ENCODE measurements at places on chromosomes 11 and 22.

GRCh38 chr11:79683930-79684329 lies 243.1 kb upstream of the TENM4 start:
- no peak for DNase-seq

DNA sequence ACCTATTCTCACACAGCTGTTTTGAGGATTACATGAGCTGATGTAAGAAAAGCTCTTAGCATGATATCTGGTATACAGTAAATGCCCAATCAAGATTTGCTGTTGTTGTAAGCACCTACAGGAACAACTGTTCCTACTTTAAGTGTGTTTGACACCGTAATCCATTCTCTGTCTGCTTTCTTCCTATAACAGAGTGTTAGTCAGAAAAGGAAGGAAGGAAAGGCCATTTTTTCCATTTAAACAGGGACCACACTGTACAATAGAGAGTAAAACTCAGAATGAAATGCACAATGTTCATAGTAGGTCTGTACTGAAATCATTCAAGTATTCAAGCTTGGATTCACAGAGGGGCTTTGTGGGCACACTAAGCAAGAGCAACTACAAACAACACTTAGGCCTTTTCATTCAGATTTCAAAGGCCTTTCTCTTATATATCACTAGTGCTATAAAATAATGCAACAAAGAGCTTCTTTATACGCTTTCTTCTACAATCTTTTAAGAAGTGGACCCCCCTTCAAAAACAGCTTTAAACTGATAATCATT lies 21.5 kb downstream of the MTCH2 start:
- DNase-seq = no peak

DNA sequence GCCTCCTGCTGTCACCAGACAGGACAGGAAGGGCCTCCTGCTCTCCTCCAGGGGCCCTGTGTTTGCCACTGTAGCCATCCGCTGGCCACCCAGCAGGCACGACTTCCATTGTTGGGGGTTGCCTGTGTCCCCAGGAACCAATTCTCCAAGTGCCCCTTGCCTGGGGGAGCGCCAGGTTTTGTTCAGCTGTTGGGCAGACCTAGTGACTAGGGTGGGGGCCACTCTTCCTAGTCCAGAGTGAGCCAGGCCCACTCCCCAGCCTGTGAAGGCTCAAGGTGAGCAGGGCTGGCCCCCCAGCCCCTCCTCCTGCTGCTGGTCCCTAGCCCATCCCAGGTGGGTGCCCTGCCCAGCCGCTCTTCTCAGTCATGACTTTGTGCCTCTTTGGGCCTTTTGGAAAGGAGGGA lies 30.9 kb downstream of the OSBPL5 start:
- no peak for DNase-seq

DNA sequence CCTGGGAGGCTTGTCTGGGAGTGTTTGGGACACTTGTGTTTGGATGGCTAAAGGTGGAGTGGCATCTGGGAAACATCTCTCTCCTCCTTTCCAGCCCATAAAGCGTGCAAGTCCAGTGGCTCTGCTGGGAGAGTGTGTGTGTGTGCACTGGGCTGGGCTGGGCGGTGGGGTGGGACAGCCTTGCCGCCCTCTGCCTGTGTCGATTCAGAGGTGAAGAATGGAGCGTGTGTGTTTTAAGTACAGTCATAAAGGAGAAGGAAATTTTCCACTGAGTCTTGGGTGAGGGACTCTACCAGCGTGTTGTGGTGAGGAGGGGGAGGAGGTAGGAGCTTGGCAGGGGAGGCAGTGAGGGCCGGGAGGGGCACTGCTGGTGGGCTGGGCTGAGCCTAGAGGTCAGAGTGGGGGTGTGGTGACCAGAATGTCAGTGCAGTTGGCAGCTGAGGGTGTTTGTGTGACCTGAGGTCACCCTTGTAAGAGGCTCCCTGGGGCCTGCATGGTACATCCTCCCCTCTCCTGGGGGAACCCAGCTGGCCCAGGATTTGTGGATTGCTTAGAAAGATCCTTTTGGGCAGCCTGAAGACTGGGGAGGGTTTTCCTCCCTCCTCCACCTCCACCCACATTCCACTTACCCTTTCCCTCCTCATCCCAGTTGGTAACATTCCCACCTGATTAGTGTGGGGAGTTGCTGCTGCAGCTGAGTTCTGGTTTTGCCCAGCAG lies 1.7 kb downstream of the TIMP3 start:
- DNase-seq = peak; percentile 63

- DNase-seq = peak; percentile 49
These were observed 17.1 kb downstream of the PATZ1 start for GRCh38 chr22:31329029-31329428.

DNA sequence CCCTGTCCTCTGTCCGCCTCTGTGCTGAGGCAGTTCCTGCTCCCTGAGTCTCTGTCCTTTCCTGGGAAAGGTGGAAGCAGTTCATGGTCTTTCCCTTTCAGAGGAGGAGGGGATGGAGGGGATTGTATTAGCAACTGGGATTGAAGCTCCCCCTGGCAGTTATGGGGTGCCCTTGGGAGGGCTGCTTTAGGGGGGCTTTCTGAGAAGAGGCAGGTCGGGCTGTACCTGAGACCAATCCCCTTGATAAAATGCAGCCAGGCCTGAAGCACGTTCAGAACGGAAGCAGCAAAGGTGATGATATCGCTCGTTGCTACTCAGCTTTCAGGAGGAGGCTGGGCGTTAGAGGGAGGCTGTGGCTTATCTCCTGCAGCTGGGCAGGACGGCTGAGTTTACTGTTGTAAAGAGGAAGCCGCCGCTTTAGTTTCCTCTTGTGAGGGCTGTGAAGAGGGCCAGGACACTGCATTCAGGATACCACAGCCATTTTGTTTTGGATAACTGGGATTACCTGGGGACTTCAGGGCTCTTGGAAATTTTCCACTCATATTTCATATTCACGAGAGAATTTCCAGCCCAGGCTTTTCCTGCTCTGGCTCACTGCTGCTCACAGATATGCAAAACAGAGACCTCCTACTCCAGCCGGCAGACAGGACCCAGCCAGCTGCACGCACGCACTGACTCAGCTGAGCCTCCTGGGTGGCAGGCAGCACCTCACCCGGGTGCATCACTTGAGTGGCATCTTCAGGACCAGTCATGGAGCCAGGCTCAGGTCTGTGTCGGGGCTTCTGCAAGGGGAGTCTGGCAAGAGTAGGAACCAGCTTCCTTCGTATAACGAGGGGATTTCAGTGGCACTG lies 798 bp downstream of the AMPD3 start:
- peak; percentile 74 for DNase-seq

DNA sequence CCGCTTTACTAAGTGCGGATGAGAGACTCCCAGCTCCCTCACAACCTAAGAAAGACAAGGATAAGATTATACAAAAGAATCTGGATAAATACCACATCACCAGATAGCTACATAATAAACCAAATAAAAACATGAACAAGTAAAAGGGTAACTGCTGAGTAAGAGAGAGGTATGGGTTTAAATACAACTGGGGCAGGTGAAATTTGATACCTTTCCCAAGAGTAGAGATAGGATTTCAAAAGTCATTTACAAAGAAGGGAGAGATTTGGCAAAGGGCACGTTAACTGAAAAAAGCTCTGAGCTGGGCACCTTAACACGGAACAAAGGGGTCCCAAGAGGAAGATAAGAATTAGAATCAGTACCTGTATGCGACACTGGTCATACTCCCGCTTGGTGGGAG lies 1.7 kb downstream of the UBXN1 start:
- DNase-seq = no peak

DNA sequence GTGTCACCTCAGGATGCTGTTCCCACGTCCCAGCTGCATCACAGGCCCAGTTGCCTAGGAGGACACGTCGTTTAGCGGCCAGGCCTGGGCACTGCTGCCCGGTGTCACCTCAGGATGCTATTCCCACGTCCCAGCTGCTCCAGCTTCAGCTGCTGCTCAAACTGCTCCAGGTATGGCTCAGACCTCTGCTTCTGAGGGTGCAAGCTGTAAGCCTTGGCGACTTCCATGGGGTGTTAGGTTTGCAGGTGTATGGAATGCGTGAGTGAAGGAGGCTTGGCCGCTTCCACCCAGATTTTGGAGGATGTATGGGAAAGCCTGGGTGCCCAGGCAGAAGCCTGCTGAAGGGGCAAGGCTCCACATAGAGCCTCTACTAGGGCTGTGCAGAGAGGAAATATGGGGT lies 205.3 kb upstream of the B3GAT1 start:
- no peak for DNase-seq

GRCh38 chr11:96234866-96235441 lies 108.0 kb downstream of the MAML2 start:
- DNase-seq = no peak

DNA sequence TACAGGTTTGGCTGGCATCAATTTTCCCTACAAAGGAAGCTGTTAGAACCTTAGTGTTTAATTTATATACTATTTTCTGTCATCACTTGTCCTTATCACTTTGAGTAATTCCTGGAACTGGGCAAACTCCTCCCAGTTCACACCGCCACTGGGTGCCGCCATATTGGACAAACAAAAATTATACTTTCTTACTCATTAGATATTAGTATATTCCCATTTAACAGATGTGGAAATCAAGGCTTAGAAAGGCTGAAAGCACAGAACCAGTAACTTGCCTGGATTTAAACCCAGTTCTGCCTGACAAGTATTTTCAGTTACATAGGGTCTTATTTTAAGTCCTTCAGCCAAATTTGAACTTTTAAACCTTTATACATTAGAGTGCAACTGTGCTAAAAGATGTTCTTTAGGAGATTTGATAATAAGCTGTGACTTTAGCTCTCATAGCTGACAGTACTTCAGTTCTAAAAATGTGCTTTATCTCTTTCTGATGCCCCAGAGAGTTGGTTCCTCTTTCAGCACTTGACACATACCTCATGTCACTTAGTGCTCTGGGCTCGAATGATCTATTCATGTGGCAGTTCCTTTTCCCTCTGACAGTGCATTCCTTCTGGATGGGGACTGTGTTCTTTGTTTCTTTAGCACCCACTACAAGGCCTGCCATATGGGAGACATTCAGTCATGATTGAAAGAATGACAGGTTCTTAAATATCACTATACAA lies 25.4 kb downstream of the COA4 start:
- no peak for DNase-seq

DNA sequence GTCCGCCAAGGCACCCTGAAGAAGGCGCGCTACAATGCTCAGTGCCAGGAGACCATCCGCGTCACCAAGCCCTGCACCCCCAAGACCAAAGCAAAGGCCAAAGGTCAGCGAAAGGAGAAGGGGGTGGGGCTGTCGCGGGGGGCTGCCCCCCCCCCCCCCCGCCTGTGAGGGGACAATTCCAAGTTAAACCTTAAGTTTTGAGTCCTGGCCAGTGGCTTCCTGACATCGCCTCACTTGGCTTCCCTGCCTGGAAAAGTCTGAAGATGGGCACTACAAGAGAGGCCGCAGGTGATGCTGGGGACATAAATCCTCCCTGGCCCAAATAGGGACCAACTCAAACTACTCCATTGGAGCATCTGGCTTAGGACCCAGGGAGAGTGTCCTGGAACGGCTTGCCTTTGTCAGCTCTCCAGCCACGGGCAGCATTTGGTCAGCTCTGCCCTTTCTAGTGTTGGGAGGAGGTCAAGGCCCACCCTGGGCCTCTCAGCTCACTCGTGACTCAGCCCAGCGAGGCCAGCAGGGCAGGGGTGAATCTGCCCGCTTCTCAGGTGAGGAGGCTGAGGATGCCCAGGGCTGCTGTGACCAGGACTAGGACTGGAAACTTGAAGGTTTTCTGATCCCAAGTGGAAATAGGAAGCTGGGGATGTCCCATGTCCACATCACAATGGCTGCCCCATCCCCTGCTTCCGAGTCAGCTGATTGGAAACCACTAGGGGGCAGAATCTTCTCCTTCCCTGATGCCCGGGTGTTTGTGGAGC lies 1.4 kb downstream of the MDK start:
- DNase-seq = peak; percentile 69

DNA sequence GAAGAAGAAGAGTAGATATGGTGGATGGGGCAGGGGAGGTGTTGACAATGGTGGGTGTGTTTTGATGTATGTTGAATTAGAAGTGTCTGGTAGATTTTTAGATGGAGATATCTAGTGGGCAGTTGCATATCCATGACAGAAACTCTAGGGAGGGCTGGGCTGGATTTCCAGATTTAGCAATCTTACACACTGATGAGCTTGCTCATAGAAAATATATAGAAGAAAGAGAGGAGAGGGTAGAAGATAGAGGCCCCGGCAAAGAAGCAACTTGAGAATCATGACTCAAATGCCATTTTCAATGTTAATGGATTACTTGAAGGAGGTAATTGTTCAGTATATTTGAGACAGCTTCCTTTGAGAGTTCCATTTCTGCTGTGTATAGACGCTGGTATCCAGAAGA lies 8.2 kb downstream of the REXO2 start:
- no peak for DNase-seq

- DNase-seq = no peak
These were observed 6.8 kb upstream of the PPM1F start for GRCh38 chr22:21959274-21960074.

DNA sequence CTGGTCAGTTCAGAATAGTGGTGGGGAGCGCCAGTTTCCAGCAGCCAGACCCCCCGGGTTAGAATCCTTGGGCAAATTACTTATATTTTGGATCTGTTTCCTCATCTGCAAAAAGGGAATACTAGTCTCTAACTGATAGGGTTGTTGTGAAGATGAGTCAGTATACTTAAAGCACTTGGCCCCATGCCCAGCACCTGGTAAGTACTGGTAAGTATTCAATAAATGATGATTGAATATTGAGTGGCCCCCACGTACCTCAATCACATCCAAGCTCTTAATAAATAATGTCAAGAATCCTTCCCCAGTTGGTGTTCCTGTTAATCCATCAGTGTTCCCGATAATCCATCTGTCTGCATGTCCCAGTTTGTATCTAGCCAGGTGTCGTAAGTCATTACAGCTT lies 12.1 kb downstream of the ACP2 start:
- DNase-seq = no peak

GRCh38 chr11:110891411-110891810 lies 179.2 kb upstream of the ARHGAP20 start:
- peak; percentile 44 for DNase-seq

- no peak for DNase-seq
These were observed 14.3 kb downstream of the RASSF10 start for GRCh38 chr11:13023423-13023822.

DNA sequence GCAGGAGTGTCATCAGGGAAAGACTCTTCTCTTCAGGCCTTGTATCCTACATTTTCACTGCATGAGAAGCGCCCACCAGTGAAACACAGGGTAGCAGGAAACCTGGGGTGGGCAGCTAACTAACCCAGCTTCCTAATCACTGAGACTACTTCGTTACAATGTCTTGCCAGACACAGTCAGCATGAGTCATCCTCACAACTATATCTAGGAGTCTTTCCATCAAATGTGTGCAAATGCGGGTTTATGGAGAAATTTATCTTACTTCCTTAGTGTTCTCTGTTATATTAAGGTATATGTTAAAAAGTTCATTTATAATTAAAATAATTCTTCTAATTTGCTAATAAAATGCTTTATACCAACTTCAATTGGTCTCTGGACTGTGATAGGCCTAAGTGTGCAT lies 79.9 kb upstream of the RAB1B start:
- DNase-seq = peak; percentile 56

DNA sequence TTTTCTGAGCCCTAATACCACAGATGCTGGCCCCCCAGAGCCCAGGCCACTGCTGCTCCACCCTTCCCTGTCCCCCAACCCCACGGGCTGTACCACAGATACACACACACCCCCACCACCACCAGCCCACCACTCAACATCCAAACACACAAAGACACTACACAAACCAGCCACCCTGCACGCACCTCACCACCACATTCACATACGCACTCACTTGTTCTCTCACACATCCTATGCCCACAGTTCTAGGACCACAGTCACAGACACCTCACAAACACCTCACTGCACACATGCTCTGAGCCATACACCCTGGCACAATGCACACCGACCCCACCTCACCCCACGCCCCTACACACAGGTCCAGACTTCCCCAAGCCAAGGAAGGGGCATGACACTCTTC lies 22.5 kb upstream of the OAF start:
- DNase-seq = no peak

All from astrocyte of the hippocampus (primary cell).